ENCODE measurements at places on chromosomes 3 and 15.
A peak's percentile ranks its signal among the peaks of the same experiment; 100 is the strongest.

GRCh38 chr3:129224984-129225393 is 24.4 kb upstream of the COPG1 start:
- peak; percentile 16 for DNase-seq

GRCh38 chr3:128446821-128447220 is 19.9 kb downstream of the DNAJB8 start:
- DNase-seq = no peak

GRCh38 chr3:60598671-60599070 is 652.6 kb downstream of the FHIT start:
- no peak for DNase-seq

GRCh38 chr3:14410503-14411165 is 8.2 kb downstream of the SLC6A6 start:
- no peak for DNase-seq

- no peak for DNase-seq
Observed at GRCh38 chr3:153919773-153920172, 201.4 kb upstream of the ARHGEF26 start.

- DNase-seq = no peak
Observed at GRCh38 chr15:48796930-48797329, 13.9 kb downstream of the CEP152 start.

DNA sequence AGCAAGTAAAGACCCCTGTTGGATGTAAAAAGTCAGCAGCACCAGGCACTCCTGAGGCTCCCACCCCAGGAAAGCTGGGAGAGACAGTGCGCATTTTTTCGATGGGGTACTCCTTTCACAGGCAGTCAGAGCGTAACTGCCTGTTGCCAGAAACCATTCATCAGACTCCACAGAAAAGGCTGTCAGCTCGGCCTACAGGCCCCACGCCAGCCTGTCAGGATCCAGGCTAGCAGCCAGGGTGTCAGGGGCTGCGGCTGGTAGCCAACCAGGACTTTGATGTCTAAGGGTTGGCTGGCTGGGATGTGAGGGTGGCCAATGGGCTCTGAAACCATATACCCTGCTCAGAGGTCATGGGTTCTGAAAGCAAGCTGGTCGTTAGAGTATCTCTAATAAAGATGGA is 164.5 kb downstream of the WNT5A start:
- DNase-seq = no peak

DNA sequence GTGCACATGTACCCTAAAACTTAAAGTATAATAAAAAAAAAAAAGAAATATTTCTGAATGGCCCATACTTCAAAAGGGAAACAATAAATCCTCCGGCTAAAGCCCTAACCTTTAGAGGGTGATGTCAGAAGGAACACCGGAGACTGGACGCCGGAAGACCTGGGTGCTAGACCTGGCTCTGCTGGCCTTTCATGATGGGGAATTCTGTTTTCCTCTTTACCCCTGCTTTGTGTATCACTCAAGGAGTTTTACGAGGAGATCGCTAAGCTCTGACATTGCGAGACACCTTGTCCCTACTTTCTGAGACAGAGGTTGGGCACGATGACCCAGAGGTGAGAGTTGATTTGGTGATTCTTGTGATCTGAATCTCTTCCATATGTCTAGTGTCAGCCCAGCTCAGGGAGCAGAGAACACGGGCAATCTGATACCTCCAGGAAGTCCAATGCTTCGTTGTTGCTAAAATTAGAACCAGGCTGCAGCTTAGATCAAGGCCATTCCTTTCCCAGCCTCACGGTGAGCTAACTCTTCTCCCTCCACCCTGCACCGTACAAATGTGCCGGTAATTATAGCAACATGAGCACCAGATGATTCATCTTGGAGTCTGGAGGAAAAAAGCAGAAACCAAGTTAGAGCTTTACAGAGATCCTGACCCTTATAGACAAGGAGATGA is 42.0 kb upstream of the CFAP161 start:
- no peak for DNase-seq

GRCh38 chr3:38383156-38383875 is 36.7 kb downstream of the XYLB start:
- no peak for DNase-seq

DNA sequence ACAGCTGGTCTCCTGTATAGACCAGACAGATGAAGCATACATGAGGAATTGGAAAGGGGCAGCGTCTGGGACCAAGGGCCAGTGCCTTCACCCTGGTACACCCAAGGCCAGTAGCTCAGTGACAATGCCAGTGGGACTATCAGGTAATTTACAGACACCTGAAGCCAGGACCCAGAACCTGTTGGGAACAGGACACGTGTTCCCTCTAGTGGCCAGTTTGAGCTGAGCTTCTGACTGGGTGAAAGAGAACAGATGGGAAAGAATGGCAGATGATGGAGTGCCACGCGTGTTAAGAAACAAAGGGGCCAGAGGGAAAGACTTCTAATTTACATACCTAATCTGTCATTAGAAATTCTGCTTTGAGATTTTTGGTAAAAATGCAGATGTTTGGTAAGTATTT is 5.1 kb upstream of the SLC25A38 start:
- DNase-seq = no peak

DNA sequence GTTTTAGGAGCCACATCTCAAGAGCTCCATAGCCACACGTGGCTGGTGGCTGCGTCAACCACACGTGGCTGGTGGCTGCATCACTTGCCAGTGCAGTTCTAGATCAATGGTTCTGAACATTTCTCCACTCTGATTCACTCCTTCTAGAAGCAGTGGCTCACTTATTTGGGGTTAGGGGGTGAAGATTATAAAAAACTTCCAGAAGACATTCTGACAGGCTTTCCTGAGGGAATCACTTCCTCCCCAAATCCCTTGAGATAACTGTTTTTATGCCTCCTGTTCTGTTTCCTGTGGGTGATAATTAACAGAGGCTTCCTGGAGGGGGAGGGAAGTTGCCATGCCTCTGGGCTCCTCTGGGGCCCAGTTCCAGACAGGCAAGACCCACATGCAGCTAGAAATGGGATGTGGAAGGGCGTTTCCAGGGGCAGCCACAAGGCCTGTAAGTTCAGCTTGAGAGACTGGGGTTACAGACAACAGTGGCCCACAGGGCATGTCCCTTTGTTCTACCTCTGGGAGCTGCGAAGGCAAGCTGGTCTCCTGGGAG is 23.6 kb downstream of the HEG1 start:
- no peak for DNase-seq

DNA sequence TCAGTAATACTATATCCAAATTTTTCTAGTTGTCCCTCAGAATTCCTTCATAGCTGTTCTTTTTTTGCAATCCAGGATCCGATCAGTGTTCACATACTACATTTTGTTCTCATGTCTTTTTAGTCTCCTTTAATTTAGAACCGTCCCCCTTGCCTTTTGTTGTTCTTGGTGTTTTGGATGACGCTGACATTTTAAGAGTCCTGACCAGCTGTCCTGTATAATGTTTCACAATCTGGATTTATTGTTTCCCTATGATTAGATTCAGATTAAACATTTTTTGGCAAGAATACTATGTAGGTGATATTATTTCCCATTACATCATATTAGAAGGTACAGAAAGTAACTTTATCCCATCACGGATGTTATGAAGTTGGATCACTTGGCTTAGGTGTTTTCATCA is 11.4 kb downstream of the TUBGCP4 start:
- no peak for DNase-seq

DNA sequence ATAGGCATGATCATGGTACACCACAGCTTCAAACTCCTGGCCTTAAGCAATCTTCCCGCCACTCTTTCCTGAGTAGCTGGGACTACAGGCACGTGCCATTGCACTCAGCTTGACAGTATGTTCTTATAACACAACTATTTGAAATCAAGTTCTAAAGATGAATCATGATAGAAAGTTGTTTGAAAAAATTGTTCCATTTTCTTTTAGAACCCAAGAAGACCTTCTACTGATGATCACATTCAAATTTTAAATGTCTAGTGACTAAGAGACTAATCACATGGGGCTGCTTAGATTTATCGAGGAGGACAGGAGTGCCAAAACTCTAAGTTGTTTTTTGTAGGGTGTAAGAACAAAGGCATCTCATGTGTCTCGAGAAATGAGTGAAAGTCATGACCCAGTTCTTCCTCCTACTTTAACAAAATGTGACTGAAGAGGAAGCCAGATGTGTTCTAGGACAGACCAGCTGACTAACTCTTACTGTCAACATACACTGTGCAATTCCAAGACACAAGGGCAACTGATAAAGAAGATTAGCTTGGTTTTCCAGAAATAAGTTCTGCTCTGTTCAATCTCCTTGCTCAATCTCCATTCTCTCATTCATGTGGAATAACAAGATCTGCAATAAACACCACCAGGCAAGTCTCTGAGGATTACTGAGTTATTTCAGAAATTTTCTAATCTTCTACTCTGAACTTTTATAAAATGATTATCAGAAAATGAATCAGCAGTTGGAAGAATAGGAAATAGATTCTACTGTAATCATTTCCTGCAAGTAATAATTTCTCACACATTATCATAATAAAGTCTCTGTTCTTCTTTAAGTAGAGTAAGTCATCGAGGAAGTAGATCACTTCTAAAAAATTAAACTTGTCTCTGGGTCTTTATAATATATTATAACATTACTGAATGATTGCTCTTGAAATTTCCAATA is 122.6 kb upstream of the CCNL1 start:
- no peak for DNase-seq

DNA sequence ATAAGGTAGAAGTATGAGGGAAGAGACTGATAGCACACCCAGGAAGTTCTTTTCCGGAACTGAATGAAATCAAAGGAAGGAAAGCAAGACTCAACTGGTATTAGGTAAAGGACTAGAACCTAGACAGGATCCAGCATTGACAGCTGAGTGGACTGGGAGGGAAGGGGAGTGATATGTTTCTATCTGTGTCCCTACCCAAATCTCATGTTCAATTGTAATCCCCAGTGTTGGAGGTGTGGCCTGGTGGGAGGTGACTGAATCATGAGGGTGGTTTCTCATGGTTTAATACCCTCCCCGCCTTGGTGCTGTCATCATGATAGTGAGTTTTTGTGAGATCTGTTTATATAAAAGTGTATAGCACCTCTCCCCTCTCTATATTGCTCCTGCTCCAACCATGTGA is 415.9 kb upstream of the KCNMB2 start:
- no peak for DNase-seq

- no peak for DNase-seq
Observed at GRCh38 chr15:43941555-43941954, 114.8 kb downstream of the WDR76 start.

DNA sequence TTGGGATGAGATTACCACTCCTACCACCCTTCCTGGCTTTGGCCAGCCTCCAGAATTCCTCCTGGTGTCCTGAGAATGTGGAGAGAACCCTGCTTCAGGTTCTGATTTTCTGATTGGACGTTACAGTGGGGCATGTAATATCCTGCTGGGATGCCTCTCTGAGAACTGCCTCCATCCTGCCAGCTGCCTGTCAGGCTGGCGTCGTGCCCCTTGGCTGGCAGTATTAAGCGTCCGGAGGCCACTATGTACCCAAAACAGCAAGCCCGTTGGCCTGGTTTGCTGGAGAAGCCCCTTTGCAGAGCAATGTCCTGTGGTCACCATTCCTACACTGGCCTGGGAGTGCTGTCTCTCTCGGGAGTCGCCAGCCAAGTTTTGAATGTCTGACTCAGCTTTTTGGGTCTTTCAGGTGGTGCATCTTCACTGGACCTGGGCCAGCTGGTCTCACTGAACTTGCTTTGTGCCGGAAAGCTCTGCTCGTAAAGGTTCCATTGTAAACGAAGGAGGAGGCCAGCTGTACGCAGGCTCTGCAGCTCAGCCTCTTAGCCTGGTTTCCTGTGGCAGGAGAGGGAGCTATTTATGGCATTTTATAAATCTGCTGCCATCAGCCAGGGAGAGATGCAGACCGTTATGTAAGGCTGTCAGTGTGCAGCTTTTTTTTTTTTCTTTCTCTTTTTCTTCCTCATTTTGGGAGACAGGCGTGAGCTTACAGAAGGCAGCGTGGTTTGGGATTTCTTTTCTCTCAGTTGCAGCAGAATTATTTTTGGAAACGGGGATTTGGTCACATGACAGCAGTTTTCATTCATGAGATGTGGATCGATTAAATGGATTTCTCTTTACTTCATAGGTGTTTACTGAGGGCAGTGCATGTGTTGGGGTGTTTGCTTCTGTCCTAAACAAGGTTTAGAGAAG is 19.0 kb upstream of the TRAK1 start:
- no peak for DNase-seq

GRCh38 chr3:46874430-46874829 is 3.1 kb upstream of the PTH1R start:
- no peak for DNase-seq

GRCh38 chr15:39682366-39682765 is 100.3 kb downstream of the FSIP1 start:
- no peak for DNase-seq

DNA sequence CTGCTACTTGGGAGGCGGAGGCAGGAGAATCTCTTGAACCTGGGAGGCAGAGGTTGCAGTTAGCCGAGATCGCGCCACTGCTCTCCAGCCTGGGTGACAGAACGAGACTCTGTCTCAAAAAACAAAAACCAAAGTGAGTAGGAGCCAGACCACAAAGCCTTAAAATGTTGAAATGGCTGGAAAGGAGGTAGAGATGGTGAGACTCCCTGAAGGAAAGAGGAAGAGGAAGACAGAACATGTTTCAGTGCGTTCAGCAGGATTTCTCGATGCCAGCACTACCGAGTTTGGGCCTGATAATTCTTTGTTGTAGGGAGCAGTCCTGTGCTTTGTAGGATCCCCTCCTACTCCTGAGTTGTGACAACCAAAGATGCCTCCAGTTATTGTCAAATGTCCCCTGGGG is 189.9 kb downstream of the AKAP13 start:
- DNase-seq = no peak

DNA sequence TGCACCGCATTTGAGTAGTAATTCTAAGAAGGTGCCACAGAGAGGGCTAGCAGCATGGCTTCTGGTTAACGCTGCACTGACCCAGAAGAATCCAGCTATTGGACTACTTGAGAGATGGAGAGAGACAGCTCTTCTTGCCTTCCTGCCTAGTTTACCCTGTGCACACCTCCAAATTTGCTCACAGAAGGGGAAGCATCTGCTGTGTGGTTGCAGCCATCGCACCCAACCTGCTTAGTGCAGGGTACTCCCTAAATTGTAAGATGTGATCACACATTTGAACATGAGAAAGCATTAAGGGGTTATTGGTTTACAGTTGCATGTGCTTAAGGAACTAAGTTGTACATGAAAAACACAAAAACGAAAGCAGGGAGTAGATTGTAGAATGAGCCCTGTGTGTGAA is 122.1 kb downstream of the FOXB1 start:
- DNase-seq = no peak

DNA sequence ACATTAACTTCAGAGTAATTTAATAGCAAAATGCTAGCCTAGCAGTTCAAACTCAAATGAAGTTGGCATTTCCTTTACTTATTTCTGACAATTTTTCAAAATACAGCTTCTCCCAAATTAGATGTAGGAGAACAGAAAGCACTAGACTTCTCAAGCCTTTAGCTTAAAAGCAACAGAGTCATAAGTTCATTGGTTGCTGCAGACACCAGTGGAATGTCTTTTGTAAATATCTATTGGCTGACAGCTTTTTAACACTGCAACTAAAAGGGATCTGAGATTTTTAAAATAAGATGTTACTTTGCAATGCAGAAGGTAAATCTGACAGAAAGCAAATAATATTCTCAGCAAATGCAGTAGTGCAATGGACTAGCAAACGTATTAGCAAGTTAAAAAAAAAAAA is 259.3 kb downstream of the TBL1XR1 start:
- no peak for DNase-seq

GRCh38 chr3:27721717-27722564 is at the start of gene EOMES:
Gene EOMES (minus strand): TSS chr3:27722323. CDS start chr3:27722294, 29 bp downstream.
- DNase-seq = no peak
